ENCODE measurements at places on chromosomes 7 and 10. TPM values are rescaled to one million over a fixed set of nuclear protein-coding genes. Genes with fewer than 3 reads are reported as not detected.

The NPC1L1 gene
- total RNA-seq, result not detected

The BMPER gene
- total RNA-seq, result not detected

The ABCA13 gene
- 0.07 TPM for total RNA-seq

The HOXA5 gene
- total RNA-seq, result not detected

The GPER1 gene
- not detected for total RNA-seq

The MYO1G gene
- 414 TPM for total RNA-seq

The SH2D4B gene
- 0.07 TPM for total RNA-seq

The MGMT gene
- 17.6 TPM for total RNA-seq

The LRRTM3 gene
- total RNA-seq, result not detected

The COBL gene
- total RNA-seq, result not detected

The CUZD1 gene
- 2.4 TPM for total RNA-seq

The ENKUR gene
- total RNA-seq, result not detected

The MCMBP gene
- total RNA-seq, result 79.6 TPM

The INSYN2A gene
- not detected for total RNA-seq

The SAP25 gene
- total RNA-seq, result 36.1 TPM

The GPAM gene
- total RNA-seq, result 7.5 TPM

The PRKG1 gene
- total RNA-seq, result not detected

The FAS gene
- total RNA-seq, result 62.3 TPM

The NAT16 gene
- not detected for total RNA-seq

The ETV1 gene
- total RNA-seq, result 0.05 TPM

The WEE2 gene
- not detected for total RNA-seq

Data from activated CD4-positive, alpha-beta T cell treated with anti-CD3 and anti-CD28 coated beads, Interleukin-2, amount 10 ng/mL, durations not matched to agents 7 days and 5 days (primary cell).